ENCODE measurements at places on chromosomes 4 and X.

DNA sequence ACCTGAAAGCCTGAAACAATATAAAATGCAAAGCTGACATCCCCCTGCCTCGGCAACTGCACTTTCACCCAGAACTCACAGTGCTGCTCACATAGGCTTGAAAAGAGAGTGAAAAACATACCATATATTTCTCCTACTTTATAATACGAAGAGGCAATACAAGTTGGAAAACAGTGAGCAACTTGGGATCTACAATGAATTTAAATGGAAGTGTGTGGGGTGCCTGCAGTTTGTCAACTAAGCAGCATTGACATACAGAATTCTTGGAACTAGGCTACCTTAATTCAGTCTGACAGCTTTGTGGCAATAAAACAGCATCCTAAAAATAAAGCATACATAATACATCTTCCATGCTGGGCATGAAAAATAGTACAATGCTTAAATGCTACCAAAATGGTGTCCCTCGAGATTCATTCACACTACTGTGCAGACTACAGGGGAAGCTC, 8.0 kb downstream of the GASK1B start:
- DNase-seq = no peak

- no peak for DNase-seq
Measured at GRCh38 chr4:7045553-7045952, 2.4 kb downstream of the TADA2B start.

DNA sequence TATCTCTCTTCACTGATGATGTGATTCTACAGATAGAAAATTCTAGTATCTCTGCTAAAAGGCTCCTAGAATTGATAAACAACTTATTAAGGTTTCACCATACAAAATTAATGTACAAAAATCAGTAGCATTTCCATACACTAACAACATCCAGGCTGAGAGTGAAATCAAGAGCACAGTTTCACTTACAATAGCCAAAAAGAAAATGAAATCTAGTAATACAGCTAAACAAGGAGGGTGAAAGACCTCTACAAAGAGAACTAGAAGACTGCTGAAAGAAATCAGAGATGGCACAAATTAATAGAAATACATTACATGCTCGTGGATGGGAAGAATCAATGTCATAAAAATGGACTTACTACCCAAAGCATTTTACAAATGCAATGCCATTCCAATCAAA, 751.9 kb downstream of the FSTL5 start:
- no peak for DNase-seq

- DNase-seq = no peak
Measured at GRCh38 chrX:112819008-112819640, 21.5 kb downstream of the AMOT start.

DNA sequence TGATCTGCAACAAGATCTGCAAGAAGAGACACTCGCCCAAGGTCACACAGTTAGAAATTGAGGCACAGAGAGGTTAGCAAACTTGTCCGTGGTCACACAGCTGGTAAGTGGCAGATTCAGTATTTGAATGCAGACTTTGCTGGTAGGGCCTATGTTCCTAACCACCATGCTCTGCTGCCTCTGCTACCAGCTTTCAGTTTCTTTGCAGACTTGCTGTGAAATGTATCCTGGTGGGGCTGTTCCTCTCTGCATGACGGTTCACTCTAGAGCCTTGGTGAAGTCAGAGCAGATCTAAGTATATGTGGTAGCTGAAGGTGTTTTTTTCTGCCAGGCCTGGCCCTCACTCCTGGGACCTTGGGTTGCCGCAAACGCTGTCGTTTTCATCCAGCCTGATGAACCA, 87.1 kb downstream of the BEND2 start:
- no peak for DNase-seq

DNA sequence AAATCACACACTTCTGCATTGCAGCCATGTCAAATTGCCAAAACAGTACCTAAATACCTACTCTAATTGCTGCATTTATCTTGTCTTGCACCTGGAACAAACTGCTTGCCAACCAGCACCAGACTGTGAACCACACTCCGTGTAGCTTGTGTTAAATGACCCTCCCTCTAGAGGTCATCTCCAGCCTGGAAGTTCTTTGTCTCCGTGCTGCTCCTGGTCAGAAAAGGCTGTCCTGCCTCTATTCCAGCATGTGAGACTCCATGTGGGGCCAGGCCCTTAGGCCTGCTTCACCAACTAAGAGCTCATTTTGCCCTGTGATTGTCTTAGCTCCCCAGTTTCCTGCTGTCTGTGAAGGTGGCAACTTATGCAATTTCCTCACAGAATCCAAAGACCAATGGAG, 28.3 kb downstream of the CNGA2 start:
- DNase-seq = no peak

DNA sequence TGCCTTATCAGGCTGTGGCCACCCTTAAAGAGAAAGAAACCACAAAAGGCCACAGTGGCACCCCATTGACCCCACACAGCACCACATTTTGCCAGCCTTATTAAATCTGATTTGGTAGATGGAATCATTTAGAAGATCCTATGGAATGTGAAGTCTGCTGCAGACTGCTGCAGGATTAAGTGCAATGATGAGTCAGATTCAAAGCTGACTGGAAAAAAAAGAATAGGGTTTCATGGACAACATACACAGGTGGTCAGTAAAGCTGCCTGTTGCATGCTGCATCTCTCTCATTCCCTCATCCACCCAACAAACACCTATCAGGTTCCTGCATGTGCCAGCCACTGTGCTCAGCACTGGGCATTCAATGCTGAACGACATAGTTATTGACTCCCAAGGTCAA, 56.6 kb downstream of the CHST7 start:
- DNase-seq = no peak

DNA sequence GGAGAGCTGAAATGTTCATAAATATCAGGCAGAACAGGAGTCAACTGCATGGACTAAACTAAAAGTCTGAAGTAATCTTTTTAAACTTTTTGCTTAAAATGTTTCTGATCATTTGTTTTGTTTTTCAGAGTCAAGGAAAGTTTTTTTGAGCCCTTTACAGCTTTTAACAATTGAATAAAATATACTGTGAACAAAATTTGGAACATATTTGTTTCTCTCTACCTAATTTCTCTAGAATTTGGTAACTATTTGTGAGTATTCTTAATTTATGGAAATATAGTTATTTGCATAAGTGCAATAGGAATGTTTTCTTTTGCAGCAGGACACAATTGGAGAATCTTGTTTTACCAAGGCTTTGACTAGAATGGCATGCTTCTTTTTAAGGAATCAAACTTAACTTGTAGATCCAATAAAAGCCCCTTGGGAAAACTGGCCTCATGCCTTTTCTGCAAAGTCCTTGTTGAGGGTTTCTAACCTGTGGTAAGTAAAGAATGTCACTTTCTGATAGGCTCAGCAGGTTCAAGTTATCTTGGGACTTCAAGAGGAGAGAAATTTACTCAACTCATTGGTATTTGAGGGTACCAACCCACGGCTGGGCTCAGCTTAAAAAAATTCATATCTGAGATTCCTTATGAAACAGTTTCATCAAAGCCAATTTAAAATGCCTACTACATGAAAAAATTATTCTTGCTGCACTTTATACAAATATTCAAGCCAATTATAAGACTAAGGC, 91.5 kb downstream of the UPRT start:
- no peak for DNase-seq

GRCh38 chrX:30085571-30085970, 129.8 kb upstream of the MAGEB2 start:
- no peak for DNase-seq

- DNase-seq = no peak
Measured at GRCh38 chr4:166839615-166840251, 394.6 kb downstream of the SPOCK3 start.

GRCh38 chrX:19585332-19586082, 70.2 kb upstream of the MAP3K15 start:
- no peak for DNase-seq

DNA sequence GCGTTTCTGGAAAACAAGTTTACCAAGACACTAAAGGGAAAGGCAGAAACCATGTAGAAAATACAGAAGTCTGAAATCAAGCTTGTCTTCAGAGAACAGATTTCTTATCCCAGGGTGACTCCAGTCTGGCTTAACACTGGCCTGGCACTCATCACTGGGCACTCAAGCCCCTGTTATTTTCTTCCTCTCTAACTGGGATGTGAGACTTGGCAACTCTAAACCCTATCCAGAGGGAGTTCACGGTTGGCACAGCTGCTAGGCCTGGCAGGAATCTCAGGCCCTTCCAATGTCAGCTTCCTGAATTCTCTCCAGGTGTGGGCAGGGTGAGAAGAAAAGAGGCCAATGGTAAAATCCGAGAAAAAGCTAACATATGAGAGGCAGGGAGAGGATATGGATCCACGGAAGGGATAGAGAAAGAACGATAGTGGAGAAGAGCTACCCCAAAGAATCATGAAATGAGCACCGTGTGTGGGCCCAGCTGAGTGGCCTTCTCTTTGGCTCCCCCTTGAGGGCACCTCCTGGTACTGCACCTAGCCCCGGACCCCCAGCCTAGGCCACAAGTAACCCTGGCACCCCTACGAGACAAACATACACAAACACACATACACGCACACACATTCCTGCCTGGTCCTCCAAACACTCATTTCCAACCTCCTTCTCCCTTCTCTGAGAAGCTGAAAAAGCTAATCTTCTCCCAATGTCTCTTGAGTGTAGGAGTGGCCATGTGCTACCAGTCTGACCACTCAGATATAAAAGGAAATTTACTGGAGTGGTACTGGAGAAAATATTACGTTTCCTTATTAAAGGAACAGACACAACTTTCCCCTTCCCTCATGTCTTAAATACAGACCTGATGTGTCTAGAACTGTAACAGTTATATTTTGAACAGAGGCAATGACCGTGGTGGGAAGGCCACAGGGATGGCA, 16.6 kb upstream of the PTCHD1 start:
- DNase-seq = no peak

DNA sequence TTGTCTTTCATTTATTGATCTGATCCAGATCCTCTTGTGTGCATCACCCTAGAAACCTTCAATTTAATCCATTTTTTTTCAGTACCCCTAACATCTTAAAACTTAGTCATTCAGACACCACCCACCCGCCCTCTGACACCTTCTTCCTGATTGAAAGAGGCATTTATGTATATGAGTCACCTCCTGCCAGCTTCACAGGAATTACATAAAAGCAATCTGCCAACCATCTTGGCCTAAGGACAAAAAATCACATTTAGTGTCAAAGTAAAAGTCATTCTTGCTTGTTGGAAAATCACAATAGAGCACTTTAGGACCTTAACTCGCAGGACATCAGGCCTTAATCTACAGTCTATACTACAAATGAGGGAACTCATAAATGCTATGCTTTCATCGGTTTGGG, 52.1 kb downstream of the NDST3 start:
- DNase-seq = no peak

DNA sequence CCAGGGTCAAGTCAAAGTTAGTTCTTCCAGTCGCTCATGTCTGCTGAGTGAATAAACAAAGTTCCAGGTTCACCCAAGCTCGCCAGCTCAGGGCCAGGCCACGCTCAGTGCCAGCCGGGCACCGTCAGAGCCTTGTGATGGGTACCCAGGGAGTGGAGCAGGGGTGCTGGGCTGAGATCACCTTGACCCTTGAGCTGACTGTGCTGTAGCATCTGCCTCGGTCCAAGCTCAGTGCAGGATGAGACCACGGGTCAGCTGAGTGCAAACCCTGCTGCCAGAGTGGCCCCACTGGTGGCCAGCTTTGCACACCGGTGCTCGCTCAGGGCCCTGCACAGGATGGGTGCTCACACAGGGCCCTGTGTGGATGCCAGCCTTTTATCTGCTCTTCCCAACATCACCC, 4.3 kb downstream of the CPZ start:
- no peak for DNase-seq

GRCh38 chr4:127239902-127240763, 392.6 kb upstream of the INTU start:
- DNase-seq = no peak

- DNase-seq = no peak
Measured at GRCh38 chr4:76036855-76037254, 985 bp upstream of the CXCL11 start.

DNA sequence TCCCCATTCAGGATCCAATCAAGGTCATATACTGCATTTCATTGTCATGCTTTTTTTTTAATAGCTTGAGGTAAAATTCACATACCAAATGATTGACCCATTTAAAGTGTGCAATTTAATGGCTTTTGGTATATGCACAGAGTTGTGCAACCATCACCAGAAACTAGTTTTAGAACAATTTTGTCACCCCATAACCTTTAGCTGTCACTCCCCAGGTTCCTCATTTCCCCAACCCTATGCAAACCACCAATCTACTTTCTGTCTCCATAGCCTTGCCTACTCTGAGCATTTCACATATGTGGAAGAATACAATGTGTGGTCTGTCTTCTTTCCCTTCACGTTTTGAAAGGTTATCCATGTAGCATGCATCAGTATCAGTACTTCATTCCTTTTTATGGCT, 1.4 kb upstream of the SMAD1 start:
- no peak for DNase-seq

DNA sequence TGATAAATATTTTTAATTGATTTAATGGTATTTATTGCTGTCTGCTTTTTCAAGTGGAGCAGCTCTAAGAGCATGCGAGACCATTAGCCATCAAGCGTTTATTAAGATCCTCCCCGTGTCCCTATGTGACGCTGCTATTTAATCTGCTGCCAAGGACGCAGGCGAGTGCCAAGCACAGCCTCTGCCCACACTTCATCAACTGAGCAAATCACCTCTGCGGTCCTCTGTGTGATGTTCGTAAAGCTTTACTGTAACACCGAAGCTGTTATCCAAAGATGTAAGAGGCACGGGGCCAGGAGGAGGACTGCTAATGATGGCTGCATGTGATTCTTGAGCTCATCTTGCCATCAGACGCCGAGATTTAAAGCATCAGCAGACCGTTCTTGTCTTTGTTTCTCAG, 79.5 kb downstream of the STOX2 start:
- DNase-seq = no peak

DNA sequence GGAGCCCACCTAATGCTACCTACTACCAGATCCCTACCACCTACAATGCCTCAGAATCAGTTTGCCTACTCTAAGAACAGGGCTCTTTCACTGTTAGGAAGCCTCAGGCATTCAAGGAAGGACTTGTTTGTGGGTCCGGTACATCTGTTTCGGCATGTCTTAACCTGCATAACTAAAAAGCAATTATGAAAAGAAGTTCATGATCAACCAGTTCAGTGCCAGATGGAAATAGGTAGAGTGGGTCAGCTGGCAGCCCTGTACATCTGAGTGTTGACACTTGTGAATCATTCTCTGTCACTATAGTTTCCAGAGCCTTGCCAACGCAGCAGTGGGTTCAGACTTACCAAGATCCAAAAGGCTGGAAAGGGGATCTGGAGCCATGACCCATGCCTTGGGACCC, 3.3 kb downstream of the TMEM185A start:
- no peak for DNase-seq

DNA sequence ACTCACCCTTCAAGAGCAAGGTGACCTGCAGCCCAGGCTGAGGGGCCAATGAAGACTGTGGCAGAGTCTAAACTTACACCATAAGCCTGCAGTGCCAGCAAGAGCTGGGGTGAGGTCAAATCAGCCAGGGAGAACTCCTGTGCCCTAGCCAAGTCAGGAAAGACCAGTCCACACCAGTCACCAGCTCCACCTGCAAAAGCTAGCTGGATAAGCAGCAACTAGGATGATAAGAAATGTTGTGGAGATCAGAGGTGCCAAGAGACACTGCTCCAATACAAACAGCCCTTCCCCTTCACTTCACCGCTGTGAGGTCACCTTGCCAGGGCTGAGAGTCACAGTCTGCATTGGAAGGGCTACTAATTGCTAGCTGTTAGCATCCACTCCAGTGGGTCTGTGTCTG, 31.3 kb downstream of the NIPAL1 start:
- DNase-seq = no peak

- no peak for DNase-seq
Measured at GRCh38 chr4:86523333-86523732, 70.8 kb upstream of the PTPN13 start.

All from stimulated activated CD8-positive, alpha-beta memory T cell treated with anti-CD3 and anti-CD28 coated beads, Interleukin-4, amount 100 ng/mL, for 1 hour (primary cell).